ENCODE measurements at places on chromosomes 13 and 19. TPM values are rescaled to one million over a fixed set of nuclear protein-coding genes. Genes with fewer than 3 reads are reported as not detected.

DNA sequence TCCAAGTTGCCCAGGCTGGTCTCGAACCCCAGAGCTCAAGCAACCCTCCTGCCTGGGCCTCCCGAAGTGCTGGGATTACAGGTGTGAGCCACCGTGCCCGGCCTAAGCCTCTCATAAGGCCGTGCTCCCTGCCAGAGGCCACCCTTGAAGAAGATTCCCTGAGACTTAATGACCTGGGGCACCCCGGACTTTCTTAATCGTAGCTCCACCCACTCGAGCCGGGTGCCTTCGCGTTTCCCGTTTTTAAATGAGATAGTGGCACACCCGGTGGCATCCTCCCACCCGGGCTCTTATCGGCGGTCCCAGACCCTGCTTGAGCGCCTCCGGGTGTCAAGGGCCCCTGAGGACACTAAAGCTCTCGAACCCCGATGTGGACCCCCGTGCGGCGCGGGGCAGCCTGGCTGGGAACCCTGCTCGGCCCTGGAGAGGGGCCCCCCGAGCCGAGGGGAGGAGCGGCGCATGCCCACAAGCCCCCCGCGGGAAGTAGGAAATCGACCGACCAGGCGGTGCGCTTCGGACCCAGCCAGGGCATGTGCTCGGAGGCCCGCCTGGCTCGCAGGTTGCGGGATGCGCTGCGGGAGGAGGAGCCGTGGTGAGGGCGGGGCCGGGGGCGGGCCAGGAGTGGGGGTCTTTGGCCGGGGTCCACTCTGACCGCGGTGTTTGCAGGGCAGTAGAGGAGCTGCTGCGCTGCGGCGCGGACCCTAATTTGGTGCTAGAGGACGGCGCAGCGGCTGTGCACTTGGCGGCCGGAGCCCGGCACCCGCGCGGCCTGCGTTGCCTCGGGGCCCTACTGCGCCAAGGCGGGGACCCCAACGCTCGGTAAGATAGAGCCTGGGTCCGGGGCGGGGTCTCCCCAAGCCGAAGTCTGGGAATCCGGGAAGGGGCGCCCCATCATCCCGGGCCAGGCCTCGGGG lies at the start of gene ANKLE1:
ANKLE1 (plus strand) TSS at position 511 of the 914 bp plus-strand sequence; CDS start at position 531, 20 bp downstream.
- H3K36me3 ChIP-seq, result peaks cover 3% of the 10 kb centered on the region
- peaks cover 2% of the 10 kb centered on the region for H3K27me3 ChIP-seq
- H3K4me1 ChIP-seq, result peaks cover 4% of the 10 kb centered on the region

- H3K36me3 ChIP-seq, result peaks cover 3% of the 10 kb centered on the region
- H3K4me3 ChIP-seq, result no peak overlapping the region
- no peak for DNase-seq
- no peaks in the 10 kb centered on the region for H3K4me1 ChIP-seq
- H3K27ac ChIP-seq, result no peak overlapping the region
- H3K27me3 ChIP-seq, result no peaks in the 10 kb centered on the region
These were observed 11.6 kb upstream of the UQCR11 start for GRCh38 chr19:1616875-1617274.

Gene TMEM143
- total RNA-seq, result 9.2 TPM

GRCh38 chr13:82772816-82773215 lies 1109.5 kb downstream of the SLITRK1 start:
- H3K4me3 ChIP-seq, result no peak overlapping the region
- H3K36me3 ChIP-seq, result no peaks in the 10 kb centered on the region
- H3K27me3 ChIP-seq, result no peaks in the 10 kb centered on the region
- peak; percentile 58 for DNase-seq

DNA sequence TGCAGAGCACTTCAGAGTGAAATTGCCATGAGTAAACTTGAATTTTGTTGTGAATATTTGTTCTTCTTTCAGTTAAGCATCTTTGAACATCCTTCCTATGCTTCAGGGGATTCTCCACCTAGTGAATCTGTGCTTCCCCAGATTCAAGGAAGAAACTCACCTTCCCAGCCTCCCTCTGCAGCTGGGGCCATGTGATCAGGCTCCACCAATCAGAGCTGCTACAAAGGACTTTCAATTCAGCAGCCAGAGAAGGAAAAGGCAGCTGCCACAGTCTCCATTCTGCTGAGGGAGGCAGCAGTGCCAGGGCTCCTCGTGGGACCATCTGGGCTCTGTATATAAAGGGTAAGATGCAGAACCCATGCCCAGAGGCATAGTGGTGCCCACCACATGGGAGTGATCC lies 89.7 kb upstream of the SIAH3 start:
- H3K27ac ChIP-seq, result no peak overlapping the region
- no peaks in the 10 kb centered on the region for H3K36me3 ChIP-seq
- no peak overlapping the region for H3K4me3 ChIP-seq
- no peaks in the 10 kb centered on the region for H3K4me1 ChIP-seq

GRCh38 chr19:17041976-17042375 lies 15.4 kb upstream of the CPAMD8 start:
- H3K4me1 ChIP-seq, result peaks cover 2% of the 10 kb centered on the region
- no peaks in the 10 kb centered on the region for H3K27me3 ChIP-seq
- H3K27ac ChIP-seq, result no peak overlapping the region
- DNase-seq, result no peak

DNA sequence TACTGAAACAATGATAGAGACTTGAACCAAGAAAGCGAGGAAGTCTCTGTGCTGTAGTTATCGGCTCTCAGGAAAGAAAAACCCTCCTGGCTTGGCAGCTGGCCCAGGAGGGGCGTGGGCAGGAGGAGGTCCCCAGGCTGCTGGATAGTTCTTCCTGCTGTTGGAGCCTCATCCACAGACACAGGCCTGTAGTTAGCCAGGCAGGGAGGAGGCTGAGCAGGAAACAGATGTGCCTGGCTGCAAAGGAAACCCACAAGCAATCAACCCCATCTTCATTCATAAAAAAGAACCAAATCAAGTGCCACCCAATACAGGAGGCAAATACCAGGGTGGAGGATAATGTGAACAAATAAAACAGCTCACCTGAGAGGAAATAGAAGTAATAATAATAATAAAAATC lies 86.2 kb downstream of the IRS2 start:
- H3K4me1 ChIP-seq, result no peaks in the 10 kb centered on the region
- no peaks in the 10 kb centered on the region for H3K27me3 ChIP-seq
- no peaks in the 10 kb centered on the region for H3K36me3 ChIP-seq

- no peak for DNase-seq
- H3K4me3 ChIP-seq, result no peak overlapping the region
- H3K36me3 ChIP-seq, result no peaks in the 10 kb centered on the region
- no peaks in the 10 kb centered on the region for H3K27me3 ChIP-seq
- H3K27ac ChIP-seq, result no peak overlapping the region
- H3K4me1 ChIP-seq, result no peaks in the 10 kb centered on the region
These were observed 86.2 kb upstream of the HTR2A start for GRCh38 chr13:46982856-46983582.

DNA sequence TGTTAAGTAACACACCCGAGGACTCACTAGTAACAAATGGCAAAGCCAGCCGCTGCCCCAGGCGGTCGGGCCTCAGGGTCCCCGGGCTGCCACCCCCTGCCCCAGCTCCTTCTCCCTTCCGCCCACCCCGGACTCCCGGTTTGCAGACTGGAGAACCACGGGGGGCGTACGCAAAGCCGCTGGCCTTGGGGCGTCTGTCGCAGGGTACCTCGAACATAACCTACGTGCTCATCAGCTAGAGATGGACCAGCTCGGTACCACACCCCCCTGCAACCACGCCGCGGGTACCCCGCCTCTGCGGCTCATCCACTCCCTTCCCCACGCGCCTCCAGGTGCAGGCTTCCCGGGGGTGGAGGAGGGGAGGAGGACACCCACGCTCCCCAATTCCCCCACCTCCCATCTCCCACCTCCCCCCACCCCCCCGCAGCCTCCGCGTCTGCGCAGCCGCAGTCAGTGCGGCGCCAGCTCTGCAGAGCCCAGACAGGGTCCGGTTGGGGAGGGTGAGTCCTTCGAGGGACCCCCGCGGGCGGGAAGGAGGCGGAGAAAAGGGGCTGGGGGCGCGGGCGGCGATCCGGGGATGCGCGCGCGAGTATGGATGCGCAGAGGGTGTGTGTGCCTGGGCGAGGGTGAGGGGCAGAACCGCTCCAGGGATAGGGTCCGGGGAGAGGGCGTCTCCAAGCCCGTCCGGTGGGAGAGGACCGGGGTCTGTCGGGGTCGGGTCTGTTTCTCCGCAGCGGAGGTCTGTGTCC lies at the start of gene SMIM17:
SMIM17 (plus strand) TSS at position 449 of the 749 bp plus-strand sequence. CDS start 2,509 bp downstream, outside the sequence.
- no peak for DNase-seq
- no peaks in the 10 kb centered on the region for H3K36me3 ChIP-seq
- no peak within 1 kb of the TSS for H3K27ac ChIP-seq
- H3K27me3 ChIP-seq, result peaks cover 6% of the 10 kb centered on the region
- H3K4me1 ChIP-seq, result no peaks in the 10 kb centered on the region

DNA sequence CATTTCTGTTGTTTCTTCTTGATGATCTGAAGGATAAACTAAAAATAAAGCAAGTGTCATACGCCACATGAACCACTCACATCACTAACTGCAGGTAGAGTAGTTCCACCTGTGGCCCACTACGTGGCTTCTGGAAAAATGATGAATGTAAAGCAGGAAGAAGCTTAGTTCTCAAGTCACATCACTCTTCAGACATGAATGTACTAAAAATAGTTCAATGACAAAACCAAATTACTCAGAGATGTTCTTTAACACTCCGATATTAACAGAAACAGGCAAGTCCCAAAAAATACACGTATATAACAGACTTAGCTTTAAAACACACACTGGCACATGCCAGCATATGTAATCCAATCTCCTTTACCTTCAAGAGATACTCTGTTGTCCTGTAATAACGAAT lies 21.6 kb downstream of the RAB20 start:
- no peak overlapping the region for H3K4me3 ChIP-seq
- H3K36me3 ChIP-seq, result no peaks in the 10 kb centered on the region
- H3K27ac ChIP-seq, result peak overlapping the region; percentile 32

- H3K4me1 ChIP-seq, result no peaks in the 10 kb centered on the region
- H3K4me3 ChIP-seq, result no peak overlapping the region
- H3K36me3 ChIP-seq, result no peaks in the 10 kb centered on the region
- no peaks in the 10 kb centered on the region for H3K27me3 ChIP-seq
- H3K27ac ChIP-seq, result no peak overlapping the region
These were observed 13.9 kb upstream of the PAK4 start for GRCh38 chr19:39111593-39112199.

Gene C19orf18
- 0.85 TPM for total RNA-seq

Gene CPT1C
- 6.0 TPM for total RNA-seq

Gene PEAK3
- 2.1 TPM for total RNA-seq

DNA sequence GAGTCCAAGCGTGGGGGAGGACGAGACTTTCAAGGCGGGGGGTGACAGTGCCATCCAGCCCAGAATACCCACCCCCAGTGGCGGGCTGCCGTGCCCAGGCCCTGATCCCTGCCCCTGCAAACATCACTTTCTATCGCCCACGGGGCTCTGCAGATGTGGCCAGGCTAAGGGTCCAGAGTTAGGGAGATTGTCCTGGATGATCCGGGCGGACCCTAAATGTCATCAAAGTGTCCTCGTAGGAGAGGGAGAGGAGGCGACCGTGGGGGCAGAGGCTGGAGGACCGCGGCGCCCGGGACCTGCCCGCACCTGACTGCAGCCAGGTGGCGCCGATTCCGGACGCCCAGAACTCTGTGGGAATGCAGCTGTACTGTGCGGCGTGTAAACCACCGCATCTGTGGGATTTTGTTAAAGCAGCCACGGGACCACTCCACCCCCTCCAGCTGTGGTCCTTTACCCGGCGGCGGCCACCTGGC lies 32.4 kb downstream of the GJA3 start:
- peak; percentile 70 for DNase-seq
- no peaks in the 10 kb centered on the region for H3K4me1 ChIP-seq
- H3K36me3 ChIP-seq, result no peaks in the 10 kb centered on the region
- no peak overlapping the region for H3K27ac ChIP-seq

DNA sequence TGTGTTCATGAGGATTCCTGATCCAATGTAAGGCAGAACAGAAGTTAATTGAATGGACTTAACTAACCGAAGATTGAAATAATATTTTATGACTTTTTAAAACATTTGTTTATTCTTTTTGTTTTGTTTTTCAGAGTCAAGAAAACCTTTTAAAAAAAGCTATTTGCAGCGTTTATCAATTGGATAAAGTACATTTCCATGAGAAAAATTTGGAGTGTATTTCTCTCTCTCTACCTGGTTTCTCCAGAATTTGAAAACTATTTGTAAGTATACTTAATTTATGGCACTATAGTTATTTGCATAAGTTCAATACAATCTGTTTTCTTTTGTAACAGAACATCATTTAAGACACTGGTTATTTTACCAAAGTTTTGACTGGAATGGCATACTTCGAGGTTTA lies 208.0 kb upstream of the UBL3 start:
- H3K27ac ChIP-seq, result no peak overlapping the region
- DNase-seq, result no peak
- H3K36me3 ChIP-seq, result no peaks in the 10 kb centered on the region
- H3K4me3 ChIP-seq, result no peak overlapping the region

Gene RNF17
- total RNA-seq, result not detected

Gene URAD
- total RNA-seq, result not detected

GRCh38 chr13:75996582-75996981 lies 360.5 kb downstream of the LMO7 start:
- H3K27me3 ChIP-seq, result no peaks in the 10 kb centered on the region
- DNase-seq, result no peak
- no peaks in the 10 kb centered on the region for H3K36me3 ChIP-seq
- no peak overlapping the region for H3K4me3 ChIP-seq

DNA sequence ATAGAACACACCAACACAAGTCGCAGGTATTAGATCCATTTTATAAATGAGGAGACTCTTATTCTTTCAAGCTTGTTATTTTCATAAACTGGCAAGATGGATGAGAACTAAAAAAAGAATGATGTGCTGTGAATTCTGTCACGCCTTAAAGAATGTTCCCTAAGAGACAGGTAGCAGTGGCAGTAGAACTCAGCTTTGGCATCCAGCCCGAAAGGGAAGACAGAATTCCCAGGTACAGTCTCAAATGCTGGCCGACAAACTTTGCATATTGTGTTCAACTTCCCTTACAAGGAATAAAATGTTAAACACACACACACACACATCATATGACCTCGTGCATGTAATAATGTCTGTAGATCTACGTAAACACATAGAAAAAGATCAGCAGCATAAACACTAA lies 3.2 kb downstream of the TMEM272 start:
- no peaks in the 10 kb centered on the region for H3K27me3 ChIP-seq
- no peaks in the 10 kb centered on the region for H3K4me1 ChIP-seq
- DNase-seq, result no peak
- H3K36me3 ChIP-seq, result no peaks in the 10 kb centered on the region
- no peak overlapping the region for H3K4me3 ChIP-seq

DNA sequence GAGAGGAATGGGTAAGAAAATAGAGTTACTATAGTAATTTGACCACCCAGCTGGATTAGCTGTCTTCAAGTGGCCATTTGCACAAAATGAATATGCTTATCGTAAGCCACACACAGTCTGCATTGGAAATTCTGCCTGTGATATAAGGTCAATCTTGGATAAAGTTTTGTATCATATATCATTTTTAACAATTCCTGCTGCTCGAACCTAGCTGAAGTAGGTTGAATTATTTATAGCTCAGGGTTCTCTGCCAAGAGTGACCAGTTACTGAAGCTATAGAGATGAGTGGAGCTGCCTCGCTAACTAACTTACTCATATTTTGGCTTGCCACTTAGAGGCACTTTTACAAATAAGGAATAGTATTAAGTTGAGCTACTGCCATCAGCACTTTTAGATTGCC lies 220.9 kb downstream of the RGCC start:
- H3K27ac ChIP-seq, result no peak overlapping the region
- no peaks in the 10 kb centered on the region for H3K36me3 ChIP-seq
- H3K4me3 ChIP-seq, result no peak overlapping the region
- no peak for DNase-seq

- H3K4me3 ChIP-seq, result no peak overlapping the region
- peaks cover 13% of the 10 kb centered on the region for H3K4me1 ChIP-seq
- no peak overlapping the region for H3K27ac ChIP-seq
- DNase-seq, result peak; percentile 2
- no peaks in the 10 kb centered on the region for H3K36me3 ChIP-seq
These were observed 125.1 kb downstream of the SIPA1L3 start for GRCh38 chr19:38032151-38032550.
